NCI-H2081 (cell line): ENCODE measurements at places on chromosomes 2 and 18.
A peak's percentile ranks its signal among the peaks of the same experiment; 100 is the strongest.

DNA sequence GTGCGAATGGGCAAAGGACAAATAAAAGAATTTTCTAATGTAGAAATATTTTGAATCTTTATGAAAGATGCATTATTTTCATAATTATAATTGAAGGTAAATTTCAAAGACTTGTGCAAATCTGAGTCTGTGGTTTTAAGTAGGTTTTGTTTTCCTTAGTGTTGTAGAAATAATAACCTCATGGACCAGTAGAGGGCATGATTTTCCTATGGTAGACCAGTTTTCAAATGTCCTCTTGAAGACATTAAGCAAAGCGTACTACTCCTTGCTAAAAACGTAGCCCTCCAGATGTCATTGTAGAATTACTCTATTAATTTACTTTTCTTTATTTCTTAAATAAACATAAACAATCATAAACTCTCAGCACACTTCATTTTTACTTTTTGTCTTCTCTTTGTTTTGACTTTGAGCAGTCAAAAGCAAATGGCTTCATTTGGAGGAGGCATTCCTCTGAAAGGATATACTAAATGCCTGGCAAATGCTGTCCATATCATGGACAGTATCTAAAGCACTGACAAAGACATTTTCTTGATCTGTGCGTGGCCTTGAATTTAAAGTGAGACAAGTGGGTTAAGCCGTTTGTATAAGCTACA is 85.8 kb upstream of the FAM237A start:
- peak; percentile 57 for DNase-seq

- no peak for DNase-seq
Measured at GRCh38 chr2:205176546-205176945, 505.8 kb upstream of the NRP2 start.

DNA sequence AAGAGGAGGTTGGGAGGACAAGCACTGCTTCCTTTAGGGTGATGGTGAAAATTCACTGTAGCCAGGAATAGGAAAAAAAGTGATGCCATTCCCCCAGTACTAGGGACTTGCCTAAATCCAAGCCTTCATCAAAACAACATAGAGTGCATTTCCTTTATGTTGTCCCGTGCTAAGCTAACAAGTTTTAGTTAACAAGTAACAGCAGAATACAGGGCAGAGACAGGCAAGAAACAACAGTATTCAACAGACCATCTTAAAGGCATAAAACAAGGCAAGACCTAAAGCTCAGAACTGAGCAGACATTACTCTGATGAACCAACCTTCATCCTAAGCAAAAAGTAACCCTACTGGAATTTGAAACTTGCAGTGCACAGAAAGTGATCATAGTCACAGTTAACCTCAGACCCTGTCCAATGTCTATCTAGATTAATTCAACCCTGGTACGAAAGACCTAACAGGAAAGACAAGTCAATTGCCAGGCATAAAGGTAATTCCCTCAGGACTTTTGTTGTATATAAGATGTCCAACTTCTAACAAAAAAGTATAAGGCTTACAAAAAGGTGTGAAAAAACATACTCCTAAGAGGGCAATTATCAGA is 34.4 kb upstream of the GALNT1 start:
- no peak for DNase-seq

DNA sequence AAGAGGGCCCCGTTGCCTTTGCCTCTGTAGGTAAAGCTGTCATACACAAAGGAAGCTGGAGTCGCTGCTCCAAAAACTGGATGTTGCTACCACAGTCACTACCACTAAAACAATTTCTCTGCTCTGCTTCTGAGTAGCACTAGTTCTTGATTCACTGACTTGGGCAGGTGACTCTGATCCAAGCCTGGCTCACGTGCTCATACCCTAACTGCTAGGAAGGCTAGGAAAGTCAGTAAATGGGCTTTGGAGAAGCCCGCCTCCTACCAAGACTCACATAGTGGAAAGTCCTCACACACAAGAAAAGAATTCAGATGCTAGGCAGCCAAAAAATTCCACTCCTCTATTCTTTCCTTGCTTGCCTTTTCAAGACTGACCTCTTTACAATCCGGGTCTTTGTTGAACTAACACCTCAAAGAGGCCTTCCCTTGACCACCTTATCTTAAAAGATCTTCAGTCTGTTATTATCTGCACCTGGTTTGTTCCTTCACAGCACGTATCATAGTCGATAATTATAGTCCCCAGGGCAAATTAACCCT is 11.4 kb upstream of the DYNC1I2 start:
- no peak for DNase-seq

DNA sequence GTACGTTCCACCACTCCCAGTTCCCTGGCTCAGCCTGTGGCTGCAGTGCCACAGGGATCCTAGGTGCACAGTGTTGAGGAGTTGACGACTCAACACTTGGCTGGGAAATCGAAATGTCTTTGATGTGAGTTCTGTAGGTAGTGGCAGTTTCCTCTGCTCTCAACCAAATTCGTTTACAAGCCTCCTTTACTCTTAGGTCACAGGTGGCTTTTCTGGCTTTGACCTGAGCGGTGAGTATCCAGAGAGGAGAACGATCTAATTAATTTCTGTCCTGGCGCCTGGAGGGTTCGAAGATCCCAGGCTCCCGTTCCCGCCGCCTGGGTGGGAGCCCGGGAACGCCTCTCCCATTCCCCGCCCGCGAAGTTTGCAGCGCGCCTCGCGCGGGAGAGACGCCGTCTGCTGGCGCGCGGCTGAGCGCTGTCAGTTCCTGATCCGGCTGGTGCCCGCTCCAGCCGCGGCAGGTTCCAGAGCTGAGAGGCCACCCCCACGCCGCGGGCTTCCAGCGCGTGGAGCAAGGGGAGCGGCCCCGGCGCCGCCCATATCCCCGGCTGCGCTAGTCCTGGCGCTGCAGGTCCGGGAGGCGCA is at the start of gene LAMA3:
TSS of gene LAMA3 (plus strand) at position 423 of the 585 bp plus-strand sequence. CDS start 231 bp downstream, outside the sequence.
- peak; percentile 28 for DNase-seq

DNA sequence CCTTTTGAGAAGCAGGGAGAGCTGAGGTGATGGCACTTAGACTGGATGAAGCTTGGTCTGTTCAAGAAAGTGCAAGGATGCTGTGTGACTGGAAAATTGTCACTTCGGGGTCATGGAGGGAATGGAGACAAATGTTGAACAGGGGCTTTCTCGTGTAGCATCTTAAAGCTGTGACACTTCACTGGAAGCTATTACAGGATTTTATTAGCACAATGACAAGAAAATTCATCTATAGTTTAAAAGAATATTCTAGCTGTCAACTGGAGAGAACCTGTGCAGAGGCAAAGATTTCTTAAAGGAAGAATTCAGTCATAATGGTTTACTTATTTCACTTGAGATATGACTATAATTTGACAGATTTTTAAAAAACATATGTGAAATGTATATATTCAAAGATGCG is 963.9 kb upstream of the ZEB2 start:
- no peak for DNase-seq

- no peak for DNase-seq
Measured at GRCh38 chr2:12658310-12658945, 58.3 kb upstream of the TRIB2 start.

DNA sequence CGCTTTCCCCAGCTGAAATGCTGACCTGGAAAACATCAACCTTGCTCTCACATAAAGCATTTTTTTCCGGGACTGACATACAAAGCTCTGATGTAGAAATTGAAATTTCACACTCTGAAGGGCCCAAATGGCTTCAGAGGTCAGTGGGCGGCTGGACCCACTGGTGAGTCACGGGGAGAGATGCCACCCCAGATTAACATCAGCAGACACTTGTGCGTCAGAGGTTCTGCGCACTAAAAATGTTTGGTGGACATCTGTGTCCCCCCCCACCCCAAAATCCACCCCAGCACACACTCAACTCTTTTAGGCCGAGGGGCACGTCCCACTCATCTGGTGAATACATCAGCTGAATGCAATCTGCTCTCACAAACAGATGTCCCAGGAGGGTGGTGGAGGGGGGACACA is 208.9 kb downstream of the ASB1 start:
- DNase-seq = no peak

GRCh38 chr2:207238831-207239701 is 73.3 kb upstream of the KLF7 start:
- no peak for DNase-seq
